ENCODE measurements at places on chromosomes 4 and X.

GRCh38 chrX:56783450-56783831, 54.4 kb downstream of the NBDY start:
- no peak for DNase-seq

DNA sequence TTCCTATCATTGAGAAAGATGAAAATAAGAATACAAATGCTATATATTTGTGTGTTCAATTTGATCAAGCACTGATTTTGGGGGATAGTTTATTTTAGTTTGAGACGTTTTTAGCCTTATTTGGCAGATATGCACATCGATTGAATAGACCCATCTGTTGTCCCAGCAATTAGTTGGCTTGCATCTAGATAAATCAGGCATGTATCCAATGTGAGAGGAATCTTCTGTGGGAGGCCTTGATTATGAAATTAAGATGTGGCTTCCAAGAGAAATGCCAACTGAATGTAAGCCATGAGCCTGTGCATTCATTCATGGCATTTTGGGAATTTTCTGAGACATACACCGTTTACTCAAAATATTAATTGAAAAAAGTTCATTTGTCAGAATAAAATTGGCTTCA, 623.1 kb downstream of the TECRL start:
- DNase-seq, result no peak

DNA sequence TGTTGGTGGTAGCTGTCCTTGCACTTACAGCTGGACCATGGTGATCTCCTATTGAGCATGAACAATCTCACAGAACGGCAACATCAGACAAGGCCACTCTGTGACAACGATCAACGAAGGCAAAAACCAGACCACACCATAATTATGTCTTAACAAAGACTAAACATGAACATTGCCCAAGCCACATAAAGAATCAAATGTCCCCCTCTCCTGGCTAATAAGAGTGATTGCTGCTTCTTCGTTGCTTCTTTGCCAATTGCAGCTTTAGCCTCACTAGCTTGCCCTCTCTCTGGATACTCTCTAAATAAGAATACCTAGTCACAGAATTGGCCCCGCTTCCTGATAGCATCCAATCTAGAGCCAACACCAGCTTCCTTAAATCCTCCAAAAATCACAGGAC, 41.5 kb upstream of the PGRMC1 start:
- DNase-seq, result no peak

- DNase-seq, result no peak
Measured at GRCh38 chr4:119525771-119526712, 102.6 kb downstream of the PDE5A start.

GRCh38 chr4:99395595-99396364, 39.4 kb downstream of the ADH7 start:
- no peak for DNase-seq

- no peak for DNase-seq
Measured at GRCh38 chrX:112636288-112636687, 43.5 kb downstream of the LHFPL1 start.

- DNase-seq, result no peak
Measured at GRCh38 chr4:189513421-189513820, 427.3 kb upstream of the FRG1 start.

GRCh38 chr4:187478292-187479140, 517.1 kb upstream of the ZFP42 start:
- no peak for DNase-seq

DNA sequence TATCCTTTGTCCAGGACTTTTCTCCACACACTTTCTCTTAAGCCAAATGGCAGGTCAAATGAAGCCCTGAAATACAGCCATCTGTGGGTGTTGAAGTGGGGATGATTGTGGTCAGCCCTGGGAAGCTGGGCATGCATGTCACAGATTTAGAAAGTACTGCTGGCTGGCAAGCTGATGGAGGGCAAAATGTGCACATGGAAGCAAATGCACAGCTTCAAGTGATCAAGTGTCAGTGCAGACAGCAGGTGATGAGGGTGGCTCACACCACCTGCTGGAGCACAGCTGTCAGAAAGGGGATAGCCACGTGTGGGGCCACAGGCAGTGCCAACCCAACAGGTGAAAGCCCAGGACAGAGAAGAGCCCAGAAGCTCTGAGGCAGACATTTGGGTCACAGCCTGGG, 40.3 kb upstream of the ATXN3L start:
- DNase-seq, result peak; percentile 13

- no peak for DNase-seq
Measured at GRCh38 chr4:85829276-85830051, 354.5 kb downstream of the ARHGAP24 start.

GRCh38 chr4:6183740-6184139, 16.6 kb downstream of the JAKMIP1 start:
- peak; percentile 29 for DNase-seq

- DNase-seq, result no peak
Measured at GRCh38 chr4:122012735-122013134, 60.9 kb upstream of the TRPC3 start.

GRCh38 chr4:120874792-120875774, 47.4 kb downstream of the PRDM5 start:
- no peak for DNase-seq

- DNase-seq, result no peak
Measured at GRCh38 chr4:181618896-181619295, 624.3 kb upstream of the TENM3 start.

GRCh38 chr4:161172396-161173026, 991.3 kb downstream of the FSTL5 start:
- DNase-seq, result no peak

- no peak for DNase-seq
Measured at GRCh38 chr4:48300004-48300403, 30.4 kb upstream of the TEC start.

DNA sequence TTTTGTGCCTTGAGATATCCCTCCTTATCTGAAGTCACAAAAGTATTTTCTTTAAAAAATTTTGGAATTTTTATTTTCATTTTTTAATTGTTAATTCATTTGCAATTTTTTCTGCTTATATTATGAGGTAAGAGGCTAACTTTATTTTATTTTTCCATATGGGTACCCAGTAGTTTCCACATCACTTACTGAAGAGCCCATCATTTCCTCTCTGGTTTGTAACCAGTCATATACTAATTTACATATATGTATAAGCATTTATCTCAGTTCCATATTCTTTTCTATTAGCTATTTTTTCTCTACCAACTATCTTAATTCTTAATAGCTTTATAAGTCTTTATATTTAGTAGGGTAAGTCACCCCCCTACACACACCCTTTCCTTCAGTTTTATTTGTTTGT, 27.0 kb downstream of the MGARP start:
- DNase-seq, result no peak

DNA sequence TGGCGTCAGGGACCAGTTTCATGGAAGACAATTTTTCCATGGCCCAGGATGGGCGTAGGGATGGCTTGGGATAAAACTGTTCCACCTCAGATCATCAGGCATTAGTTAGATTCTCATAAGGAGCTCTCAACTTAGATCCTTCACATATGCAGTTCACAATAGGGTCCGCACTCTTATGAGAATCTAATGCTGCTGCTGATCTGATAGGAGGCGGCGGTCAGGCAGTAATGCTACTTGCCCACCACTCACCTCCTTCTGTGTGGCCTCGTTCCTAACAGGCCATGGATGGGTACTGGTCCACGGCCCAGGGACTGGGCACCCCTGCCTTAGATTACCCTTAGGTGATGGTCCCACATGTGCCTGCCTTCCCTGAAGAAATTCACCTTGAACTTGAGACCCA, 28.8 kb upstream of the ENPP6 start:
- DNase-seq, result no peak

- no peak for DNase-seq
Measured at GRCh38 chr4:118389721-118390120, 36.9 kb upstream of the PRSS12 start.

DNA sequence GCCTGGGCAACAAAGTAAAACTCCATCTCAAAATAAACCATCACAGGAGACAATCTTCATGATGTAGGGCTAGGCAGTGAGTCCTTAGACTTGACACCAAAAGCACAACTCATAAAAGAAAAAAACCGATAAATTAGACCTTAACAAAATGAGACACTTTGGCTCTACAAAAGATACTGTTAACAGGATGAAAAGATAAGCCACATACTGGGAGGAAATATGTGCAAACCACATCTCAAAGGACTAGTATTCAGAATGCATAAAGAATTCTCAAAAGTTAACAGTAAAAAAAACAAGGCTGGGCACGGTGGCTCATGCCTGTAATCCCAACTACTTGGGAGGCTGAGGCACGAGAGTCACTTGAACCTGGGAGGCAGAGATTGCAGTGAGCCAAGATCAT, 13.2 kb downstream of the EFHC2 start:
- DNase-seq, result no peak

DNA sequence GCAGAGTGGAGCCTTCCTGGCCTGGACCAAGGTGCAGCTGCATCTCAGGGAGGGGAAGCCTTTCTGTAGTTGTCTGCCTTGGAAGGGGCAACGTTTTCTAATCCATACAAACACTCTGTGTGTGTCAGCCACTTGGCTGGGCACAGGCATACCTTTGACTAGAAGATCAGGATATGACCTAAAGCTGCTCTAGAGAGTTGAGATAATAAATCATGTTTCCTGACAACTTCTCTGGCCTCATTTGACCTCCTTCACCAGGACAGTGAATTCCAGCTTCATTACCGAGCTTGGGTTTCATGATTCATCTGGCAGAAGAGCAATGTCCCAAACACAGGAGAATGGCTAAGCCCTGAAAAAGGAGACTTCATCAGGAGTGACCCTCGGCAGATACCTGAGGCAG, 89.6 kb upstream of the KIT start:
- DNase-seq, result no peak

DNA sequence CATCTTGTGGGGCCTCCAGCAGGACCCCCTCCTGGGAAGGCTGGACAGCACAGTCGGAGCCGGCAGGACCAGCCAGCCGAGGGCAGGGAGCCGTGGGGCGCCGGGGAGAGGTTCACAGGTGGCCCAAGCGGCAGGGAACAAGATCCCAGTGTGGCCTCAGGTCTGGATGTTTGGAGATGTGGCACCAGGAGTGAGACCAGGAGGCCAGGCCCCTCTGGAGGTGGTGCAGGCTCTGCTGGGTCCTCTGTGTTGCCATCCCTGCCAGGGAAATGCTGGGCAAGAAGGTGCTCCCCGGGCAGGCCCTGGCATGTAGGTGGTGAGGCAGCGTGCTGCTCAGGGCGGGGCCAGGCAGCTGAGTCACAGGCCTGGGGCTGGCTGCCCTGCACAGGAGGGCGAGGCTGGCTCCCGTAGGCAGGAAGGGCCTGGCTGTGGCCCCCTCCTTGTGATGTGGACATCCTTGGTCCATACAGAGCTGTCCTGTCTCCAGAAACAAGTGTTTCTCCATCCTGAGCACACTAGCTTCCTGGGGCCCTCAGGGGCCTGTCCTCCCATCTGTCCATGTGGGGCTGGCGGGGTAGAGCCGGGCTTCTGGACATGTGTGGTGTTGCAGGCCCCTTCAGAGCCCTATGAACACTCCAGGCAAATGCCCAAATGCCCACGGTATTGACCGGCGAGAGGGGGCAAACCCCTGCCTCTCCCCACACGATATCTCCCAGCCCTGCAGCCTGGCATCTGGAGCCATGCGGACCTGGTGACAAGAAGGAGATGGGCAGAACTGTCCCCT, 4.8 kb upstream of the HGFAC start:
- DNase-seq, result peak; percentile 60

DNA sequence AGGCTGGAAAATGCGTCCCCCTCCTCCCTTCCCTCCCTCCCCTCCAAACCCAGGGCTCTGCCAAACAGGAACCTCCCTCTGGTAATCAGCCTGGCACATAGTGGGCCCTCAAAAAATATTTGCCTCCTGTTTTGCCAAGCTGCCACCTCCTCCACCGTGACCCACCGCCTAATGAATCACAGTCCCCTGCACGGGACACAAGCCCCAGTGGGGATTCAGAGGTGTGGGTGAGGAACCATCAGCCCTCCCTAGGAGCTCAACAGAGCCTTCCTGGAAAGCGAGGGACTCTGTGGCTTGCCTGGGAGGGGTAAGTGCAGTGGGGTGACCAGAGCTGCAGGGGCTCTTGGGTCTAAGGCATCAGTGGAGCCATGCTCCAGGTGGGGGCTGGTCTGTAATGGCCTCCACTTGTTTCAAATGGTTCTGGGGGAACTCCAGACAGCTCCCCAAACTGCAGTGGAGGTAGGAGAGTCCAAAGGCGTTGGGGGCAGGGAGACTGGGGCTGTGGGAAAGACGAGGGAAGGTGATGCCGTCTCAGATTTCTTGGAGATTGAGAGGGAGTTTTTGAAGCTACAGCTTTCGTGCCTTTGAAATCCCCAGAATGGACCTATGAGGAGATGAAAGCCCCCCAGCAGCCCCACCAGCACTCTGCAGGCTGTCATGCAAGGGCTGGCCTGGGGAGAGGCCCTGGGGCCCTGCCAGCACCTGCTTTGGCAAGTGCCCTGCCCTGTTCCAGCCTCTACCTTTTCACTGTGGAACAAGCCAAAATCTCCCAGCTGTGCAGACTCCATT, 1.0 kb upstream of the PPP2R2C start:
- DNase-seq, result no peak

Measured in activated CD4-positive, alpha-beta T cell treated with anti-CD3 and anti-CD28 coated beads for 36 hours (primary cell).